ENCODE measurements at places on chromosomes 1 and 21. TPM values are rescaled to one million over a fixed set of nuclear protein-coding genes. Genes with fewer than 3 reads are reported as not detected.

S100A4 gene
- total RNA-seq: 337 TPM

SPRR2E gene
- not detected for total RNA-seq

SELENBP1 gene
- 8.1 TPM for total RNA-seq

KIAA0040 gene
- 0.73 TPM for total RNA-seq

ENAH gene
- 233 TPM for total RNA-seq

ABCA4 gene
- 6.6 TPM for total RNA-seq

PMVK gene
- total RNA-seq: 29.5 TPM

ITGB3BP gene
- total RNA-seq: 17.9 TPM

OR2C3 gene
- not detected for total RNA-seq

CR1 gene
- total RNA-seq: not detected

GRCh38 chr1:22131875-22132486, 10.9 kb downstream of the WNT4 start:
- DNase-seq: no peak

DNA sequence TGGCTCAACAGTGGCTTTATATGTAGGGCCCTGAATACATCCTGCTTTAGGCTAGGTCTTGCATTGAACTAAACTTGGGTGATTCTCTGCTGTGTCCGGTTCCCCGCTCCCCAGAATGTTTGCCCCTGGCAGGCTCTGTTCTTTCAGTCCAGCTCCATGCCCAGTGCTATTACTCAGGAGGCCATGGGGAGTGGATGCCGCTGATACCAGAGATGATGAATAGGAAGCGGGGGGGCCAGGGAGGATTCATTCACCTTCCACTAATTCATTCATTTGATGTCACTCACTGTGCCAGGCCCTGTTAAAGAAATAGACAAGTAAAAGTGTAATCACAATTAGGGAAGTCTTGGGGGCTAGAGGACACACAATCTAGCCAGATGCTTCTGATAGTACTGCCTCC, 83.8 kb downstream of the TMEM53 start:
- DNase-seq: no peak

- DNase-seq: no peak
Measured at GRCh38 chr1:156075162-156075561, 7.1 kb downstream of the MEX3A start.

- no peak for DNase-seq
Measured at GRCh38 chr1:51514733-51515132, 4.3 kb downstream of the EPS15 start.

DNA sequence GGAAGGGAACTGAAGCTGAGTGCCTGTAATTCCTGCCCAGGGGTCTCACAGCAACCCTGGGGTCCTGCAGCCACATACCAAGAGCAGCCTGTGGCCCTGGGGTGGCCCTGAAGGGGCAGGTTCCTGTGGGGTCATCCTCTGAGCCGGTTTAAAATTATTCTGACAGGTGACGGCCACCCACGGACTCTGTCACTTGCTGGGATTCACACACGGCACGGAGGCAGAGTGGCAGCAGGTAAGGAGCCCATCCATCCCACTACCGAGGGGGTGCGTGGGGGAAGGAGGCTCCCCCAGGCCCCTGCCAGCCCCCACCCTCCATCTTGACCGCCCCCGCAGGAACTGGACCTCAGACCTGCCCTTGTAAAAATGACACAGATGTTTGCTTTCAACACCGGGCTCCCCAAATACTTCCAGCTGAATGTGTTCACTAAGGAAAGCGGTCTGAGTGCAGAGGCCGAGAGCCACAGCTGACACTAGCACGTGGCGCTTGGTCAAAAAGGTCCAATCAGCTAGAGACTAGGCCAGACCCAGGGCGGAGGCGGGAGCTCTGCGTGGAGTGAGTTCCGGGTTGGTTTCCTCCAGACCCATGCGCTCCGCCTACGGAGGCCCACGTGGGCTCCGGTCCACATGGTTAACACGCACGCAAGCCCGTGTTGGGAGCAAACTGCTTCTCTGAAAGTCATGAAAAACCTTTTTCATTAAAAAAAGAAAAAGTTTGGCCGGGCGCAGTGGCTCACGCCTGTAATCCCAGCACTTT, 10.0 kb downstream of the YBEY start:
- DNase-seq: no peak

GRCh38 chr1:198254521-198254920, 97.7 kb downstream of the NEK7 start:
- no peak for DNase-seq

- no peak for DNase-seq
Measured at GRCh38 chr1:110134050-110134595, 16.2 kb upstream of the SLC6A17 start.

- DNase-seq: no peak
Measured at GRCh38 chr1:71522721-71523120, 441.9 kb upstream of the ZRANB2 start.

- DNase-seq: peak; percentile 46
Measured at GRCh38 chr1:29685387-29685786, 449.1 kb downstream of the PTPRU start.

- no peak for DNase-seq
Measured at GRCh38 chr21:34043333-34043732, 30.0 kb upstream of the MRPS6 start.

DNA sequence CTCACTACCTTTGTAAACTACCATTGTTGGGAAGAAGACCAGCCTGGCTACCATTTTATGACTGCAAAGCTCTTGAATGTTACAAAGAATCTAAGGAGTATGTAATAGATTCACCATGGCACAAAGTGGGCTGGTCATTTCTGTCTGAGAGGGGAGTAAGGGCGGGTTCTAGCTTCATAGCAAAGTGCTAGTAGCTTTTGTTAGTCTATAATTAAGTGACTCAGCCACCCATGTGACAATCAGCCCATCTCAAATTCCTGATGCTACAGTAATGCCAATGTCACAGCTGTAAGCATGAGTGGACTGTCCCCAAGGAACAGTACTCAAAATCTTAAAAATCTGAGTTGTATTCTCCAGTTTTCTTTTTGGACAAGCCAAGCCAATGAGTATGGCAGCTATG, 15.4 kb upstream of the OTUD3 start:
- no peak for DNase-seq

DNA sequence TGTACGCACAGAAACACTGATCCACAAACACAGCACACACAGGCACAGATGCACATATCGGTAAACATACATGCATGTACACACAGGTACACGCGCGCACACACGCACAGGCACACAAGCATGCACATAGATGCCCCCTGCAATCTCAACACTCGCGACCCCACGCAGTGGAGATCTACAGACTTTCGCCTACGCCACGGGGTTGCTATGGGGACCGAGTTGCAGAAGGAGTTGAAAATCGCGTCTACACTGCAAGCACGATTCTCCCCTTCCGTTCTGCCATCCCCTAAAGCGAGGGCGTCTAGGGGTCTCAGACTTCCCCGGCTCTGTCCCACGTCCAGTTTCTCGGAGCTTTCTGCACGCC, 826 bp downstream of the TRIM17 start:
- no peak for DNase-seq

- no peak for DNase-seq
Measured at GRCh38 chr1:6475381-6476133, 9.6 kb upstream of the TNFRSF25 start.

- no peak for DNase-seq
Measured at GRCh38 chr1:198272492-198272891, 115.7 kb downstream of the NEK7 start.

DNA sequence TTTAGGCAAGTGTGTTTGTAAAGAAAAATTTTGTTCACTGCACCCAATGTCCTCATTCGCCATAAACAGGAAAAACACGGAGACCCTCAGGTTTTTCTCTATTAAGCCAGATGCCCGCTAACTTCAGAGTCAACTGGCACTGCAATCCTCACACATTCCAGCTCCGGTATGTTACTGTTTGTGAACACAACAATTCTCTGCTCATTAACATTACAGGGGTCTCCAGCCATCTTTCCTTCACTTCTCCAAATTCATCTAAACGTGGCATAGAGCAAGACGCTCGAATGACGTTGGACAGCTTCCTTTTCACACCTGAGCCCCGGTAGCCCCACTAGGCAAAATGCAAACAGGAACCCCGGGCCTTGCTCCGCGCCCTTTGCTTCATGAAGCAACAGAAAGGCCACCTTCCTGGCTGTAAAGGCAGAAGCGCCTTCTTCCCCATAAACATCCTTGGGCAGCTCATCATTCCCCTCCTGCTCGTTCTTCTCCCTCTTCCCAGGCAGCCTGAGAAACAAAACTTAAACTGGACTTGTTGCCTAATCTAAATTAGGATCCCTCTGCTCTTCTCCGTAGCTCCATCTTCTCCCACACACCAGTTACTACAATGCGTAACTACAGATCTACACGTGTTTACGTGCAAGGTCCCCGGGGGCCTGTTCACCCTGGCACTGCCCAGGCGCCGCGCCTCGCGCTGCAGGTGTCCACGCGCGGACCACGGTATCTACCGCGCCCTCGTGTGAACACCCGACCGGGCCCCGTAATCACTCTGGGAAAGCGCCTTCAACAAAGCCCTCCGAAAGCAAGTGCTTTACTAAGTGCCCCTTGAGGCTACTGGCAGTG, 1.2 kb downstream of the LBR start:
- DNase-seq: no peak

GRCh38 chr1:201262963-201263608, 20.2 kb upstream of the PKP1 start:
- DNase-seq: peak; percentile 59

DNA sequence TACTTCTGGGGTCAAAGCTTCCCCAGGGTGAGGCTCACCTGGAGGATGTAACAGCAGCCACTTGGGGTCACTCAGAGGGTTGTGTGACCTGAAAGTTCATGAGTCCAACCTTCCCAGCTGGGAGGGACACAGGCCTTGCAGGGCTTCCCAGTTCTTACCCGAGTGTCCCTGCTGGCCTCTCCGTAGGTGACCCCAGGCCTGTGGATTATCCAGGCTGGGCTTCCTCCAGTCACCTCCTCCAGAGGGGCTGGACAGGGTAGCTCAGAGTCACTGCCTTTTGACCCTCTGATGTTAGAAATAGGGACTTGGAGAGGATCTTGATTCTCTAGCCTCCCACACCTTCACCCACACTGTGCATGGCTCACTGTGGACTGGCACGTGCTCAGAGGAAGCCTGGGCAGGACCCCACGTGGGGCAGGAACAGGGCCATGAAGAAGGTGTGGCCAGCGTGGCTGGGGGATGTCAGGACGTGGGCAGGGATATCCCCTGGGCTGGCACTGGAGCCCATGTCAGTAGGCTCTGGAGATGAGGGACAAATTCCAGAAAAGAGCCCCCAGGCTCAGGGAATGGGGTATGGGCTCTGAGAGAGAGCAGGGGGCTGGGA, 131.8 kb downstream of the ACTL8 start:
- no peak for DNase-seq

GRCh38 chr1:3880429-3881192, 19.5 kb downstream of the C1orf174 start:
- no peak for DNase-seq

- no peak for DNase-seq
Measured at GRCh38 chr1:176752505-176752904, 289.5 kb downstream of the PAPPA2 start.

DNA sequence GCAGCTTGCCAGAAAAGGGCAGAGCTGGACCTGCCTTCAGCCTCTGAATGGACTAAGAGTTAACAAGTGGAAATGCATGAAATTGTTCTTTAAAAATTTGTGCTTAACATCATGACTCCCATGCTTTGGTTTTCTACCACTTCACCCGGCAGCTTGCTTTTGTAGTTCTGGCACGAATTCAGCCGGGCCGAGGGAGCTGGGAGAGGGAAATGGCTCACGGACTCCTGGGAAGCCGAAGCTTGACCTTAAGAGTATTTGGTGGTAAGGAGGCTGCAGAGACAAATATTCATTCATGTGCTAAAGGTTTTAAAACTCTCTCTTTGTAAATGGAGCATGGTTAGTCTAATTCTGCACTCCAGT, 17.2 kb upstream of the GFI1 start:
- DNase-seq: no peak

GRCh38 chr1:4058122-4058521, 158.1 kb upstream of the C1orf174 start:
- DNase-seq: no peak

DNA sequence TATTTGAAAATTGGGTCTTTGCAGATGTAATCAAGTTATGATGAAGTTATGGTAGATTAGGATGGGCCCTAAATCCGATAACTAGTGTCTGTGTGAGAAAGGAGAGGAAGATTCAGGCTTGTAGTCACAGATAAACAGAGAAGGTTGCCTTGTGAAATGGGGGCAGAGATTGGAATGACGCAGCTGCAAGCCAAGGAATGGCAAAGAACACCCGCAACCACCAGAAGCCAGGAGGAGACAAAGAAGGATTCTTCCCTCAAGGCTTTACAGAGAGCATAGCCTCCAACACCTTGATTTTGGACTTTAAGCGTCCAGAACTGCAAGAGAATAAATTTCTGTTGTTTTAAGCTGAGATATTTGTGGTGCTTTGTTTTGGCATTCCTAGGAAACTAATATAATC, 35.4 kb upstream of the COL24A1 start:
- no peak for DNase-seq

GRCh38 chr1:152725261-152725660, 17.3 kb downstream of the LCE4A start:
- DNase-seq: no peak

DNA sequence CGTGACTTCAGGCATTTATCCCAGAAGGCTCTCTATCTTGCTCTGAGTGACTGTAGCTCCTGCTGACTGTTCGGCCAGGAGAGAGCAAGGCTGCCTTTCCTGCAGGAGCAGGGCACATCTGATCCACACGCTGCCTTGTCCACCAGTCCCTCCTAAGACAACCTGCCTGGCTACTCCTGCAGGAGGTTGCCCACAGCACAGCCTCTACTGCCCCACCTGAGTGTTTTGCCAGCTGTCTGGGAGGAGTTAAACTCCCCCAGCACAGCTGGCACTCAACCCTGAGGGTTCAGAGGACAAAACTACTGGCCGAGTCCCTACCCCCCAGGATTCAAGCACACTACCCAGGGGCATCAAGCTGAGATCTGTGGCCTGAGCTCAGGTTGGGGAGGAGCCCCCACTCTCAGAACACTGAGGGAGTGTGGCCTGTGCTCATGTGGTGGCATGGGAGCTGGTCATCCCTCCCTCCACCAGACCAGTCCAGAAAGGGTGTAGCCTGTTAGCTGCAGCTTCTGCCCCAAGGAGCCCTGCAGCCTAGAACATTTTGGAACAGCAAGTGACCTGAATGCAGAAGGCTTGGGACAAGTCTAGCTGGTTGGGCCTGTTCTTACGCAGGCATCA, 237.3 kb downstream of the SLC44A5 start:
- no peak for DNase-seq

GRCh38 chr1:39896909-39897685, 4.6 kb downstream of the MYCL start:
- no peak for DNase-seq

- no peak for DNase-seq
Measured at GRCh38 chr1:178682429-178682828, 42.6 kb upstream of the RALGPS2 start.

GRCh38 chr1:246157516-246157915, 349.6 kb downstream of the SMYD3 start:
- DNase-seq: no peak

- DNase-seq: no peak
Measured at GRCh38 chr1:93908394-93909145, 660 bp downstream of the GCLM start.

DNA sequence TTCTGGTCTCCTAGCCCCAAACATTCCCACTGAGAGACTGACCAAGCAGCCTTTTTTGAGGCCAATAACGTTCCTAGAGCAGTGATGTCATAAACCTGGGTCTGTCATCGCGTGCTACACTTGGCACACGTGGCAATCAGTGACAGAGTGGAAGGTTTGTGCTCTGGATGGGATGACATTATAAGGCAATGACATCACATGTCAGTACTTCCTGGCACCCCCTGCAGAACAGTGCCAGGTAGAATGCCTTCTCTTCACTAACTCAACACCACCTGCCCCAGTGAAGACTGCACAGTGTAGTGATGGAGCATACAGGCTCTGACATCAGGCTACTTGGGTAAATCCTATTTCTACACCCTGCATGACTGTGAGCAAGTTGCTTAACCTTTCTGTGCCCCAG, 5.4 kb upstream of the ZNF648 start:
- peak; percentile 56 for DNase-seq

All from osteocyte (in vitro differentiated cells).